T-helper 17 cell (primary cell): ENCODE measurements at places on chromosomes 3 and 15. TPM values are rescaled to one million over a fixed set of nuclear protein-coding genes. Genes with fewer than 3 reads are reported as not detected.

The TNFSF10 gene
- 22.0 TPM for total RNA-seq

- H3K4me3 ChIP-seq = no peak overlapping the region
- no peak overlapping the region for H3K27ac ChIP-seq
- peaks cover 22% of the 10 kb centered on the region for H3K27me3 ChIP-seq
- H3K36me3 ChIP-seq = peaks cover 2% of the 10 kb centered on the region
- no peak for DNase-seq
- H3K4me1 ChIP-seq = peaks cover 3% of the 10 kb centered on the region
These were observed 87.9 kb upstream of the MEF2A start for GRCh38 chr15:99477791-99478471.

DNA sequence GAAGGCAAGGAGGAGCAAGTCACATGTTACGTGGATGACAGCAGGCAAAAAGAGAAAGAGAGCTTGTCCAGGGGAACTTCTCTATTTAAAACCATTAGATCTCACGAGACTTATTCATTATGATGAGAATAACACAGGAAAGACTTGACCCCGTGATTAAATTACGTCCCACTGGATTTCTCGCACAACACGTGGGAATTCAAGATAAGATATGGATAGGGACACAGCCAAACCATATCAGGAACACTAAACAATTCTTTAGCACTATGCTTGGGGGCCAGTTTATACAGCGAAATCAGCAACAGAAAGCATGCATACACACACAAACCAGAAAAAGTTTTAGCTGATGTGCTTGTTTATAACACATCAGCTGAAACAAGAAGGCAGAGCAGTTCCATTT is 704.2 kb downstream of the OTOL1 start:
- H3K27me3 ChIP-seq = no peaks in the 10 kb centered on the region
- no peak overlapping the region for H3K27ac ChIP-seq
- H3K36me3 ChIP-seq = no peaks in the 10 kb centered on the region
- H3K4me1 ChIP-seq = no peaks in the 10 kb centered on the region
- H3K4me3 ChIP-seq = no peak overlapping the region

DNA sequence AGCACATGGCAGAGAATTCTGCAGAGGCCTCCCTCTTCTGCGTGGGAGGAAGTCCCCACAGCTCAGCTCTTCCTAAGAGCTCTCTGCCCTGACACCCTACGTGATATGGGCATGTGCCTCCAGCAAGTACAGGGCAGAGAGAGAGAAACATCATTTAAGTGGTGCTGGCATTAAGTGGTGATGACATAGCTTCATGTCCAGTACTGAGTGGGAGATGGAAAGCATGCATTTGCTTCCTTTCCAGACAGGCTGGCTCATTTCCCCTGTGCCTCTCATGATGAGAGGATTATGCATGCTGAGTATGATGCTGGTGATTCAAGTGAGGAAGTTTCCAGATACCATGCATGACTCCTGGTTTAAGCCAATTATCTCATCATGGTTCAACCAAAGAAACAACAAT is 26.9 kb downstream of the BFSP2 start:
- peaks cover 2% of the 10 kb centered on the region for H3K4me1 ChIP-seq
- no peak for DNase-seq

DNA sequence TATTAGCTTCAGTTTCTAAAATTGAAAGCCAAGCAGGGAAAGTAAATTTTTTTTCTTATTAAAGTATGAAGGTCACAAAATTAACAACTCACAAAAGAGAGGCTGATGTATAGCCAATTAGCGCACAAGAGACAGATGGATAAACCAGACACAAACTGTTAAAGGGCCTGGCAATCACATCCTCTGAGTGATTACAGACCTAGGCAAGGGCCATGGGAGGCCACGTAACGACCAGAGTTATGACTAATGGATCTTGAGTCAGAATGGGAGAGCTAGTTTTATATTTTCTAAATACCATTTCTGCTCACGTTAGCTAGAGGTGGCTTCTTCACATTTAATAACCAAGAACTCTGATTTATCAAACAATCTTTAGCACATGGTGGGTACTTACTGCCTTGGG is 17.8 kb upstream of the SCAMP5 start:
- peaks cover 28% of the 10 kb centered on the region for H3K27me3 ChIP-seq
- no peak overlapping the region for H3K4me3 ChIP-seq
- peak overlapping the region; percentile 34 for H3K27ac ChIP-seq
- H3K4me1 ChIP-seq = peaks cover 9% of the 10 kb centered on the region
- H3K36me3 ChIP-seq = peaks cover 4% of the 10 kb centered on the region

- no peak overlapping the region for H3K27ac ChIP-seq
- DNase-seq = no peak
- H3K36me3 ChIP-seq = no peaks in the 10 kb centered on the region
- peaks cover 5% of the 10 kb centered on the region for H3K27me3 ChIP-seq
These were observed 40.5 kb upstream of the CDV3 start for GRCh38 chr3:133532951-133533350.

DNA sequence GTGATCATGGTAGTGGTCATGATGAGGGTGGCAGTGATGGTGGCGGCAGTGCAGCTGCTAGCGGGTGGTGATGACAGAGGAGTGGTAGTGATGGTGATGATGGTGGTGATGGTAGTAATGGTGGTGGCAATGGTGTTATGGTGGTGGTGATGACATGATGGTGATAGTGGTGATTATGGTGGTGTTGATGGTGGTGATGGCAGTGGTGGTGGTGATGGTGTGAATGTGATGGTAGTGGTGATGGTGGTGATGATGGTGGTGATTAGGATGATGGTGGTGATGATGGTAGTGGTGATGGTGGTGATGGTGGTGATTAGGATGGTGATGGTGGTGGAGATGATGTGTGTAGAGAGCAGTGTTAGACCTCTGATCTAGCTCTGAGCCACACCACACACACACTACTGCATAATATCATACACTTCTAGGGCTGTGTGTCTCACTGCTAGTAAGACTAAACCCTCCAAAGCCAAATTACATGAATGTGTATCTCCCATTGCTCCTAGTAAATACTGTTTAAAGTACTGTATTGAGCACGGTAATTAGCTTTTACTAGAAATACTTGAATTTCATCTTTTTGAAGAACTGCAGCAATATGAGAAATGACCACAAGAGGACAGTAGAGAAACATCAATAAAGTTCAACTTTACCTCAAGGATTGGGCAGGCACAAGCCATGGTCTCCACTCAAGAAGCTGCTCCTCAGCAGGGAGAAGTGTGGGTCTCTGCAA is 28.8 kb downstream of the TMED3 start:
- no peaks in the 10 kb centered on the region for H3K27me3 ChIP-seq
- H3K27ac ChIP-seq = no peak overlapping the region
- DNase-seq = no peak
- no peaks in the 10 kb centered on the region for H3K36me3 ChIP-seq

DNA sequence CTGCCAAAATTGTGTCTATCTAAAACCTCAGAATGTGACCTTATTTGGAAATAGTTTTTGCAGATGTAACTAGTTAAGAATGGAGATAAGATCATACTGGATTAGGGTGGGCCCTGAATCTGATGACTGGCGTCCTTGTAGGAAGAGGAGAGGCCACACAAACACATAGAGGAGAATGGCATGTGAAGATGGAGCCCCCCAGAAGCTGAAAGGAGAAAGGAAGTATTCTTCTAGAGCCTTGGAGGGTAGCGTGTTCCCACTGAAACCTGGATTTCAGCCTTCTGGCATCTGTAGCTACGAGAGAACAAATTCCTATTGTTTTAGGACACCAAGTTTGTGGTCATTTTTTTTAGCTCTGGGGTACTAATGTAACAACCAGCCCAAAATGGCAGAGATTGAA is 423.0 kb upstream of the TPM1 start:
- peaks cover 5% of the 10 kb centered on the region for H3K4me1 ChIP-seq
- H3K27ac ChIP-seq = no peak overlapping the region
- H3K36me3 ChIP-seq = no peaks in the 10 kb centered on the region
- no peak for DNase-seq

DNA sequence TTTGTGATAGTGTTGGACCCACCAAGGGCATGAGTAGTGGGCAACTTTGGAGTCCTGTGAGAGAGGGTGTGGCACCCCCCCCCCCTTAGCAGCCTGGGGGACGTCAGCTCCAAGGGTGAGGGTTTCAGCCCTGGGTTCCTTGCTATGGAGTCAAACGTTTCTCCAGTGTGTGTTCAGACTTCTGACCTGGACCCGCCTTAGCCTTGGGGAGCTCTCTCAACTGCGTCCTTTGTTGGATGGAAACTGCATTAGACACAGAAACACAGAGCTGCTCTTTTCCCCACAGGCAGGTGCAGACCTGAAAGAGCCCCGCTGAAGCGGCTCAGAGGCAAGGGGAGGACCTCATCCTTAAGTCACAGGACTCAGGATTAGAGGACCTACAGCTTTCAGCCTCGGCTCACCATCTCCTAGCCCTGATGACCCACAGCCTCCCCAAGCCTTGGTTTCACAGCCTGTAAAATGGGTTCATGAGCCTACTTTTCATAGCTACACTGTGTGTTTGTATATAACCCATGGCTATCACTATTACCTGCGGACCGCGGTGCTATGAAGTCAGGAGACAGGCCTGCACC is 19.9 kb downstream of the ZNF710 start:
- H3K27ac ChIP-seq = peak overlapping the region; percentile 66
- peaks cover 32% of the 10 kb centered on the region for H3K4me1 ChIP-seq
- H3K4me3 ChIP-seq = no peak overlapping the region
- no peak for DNase-seq

DNA sequence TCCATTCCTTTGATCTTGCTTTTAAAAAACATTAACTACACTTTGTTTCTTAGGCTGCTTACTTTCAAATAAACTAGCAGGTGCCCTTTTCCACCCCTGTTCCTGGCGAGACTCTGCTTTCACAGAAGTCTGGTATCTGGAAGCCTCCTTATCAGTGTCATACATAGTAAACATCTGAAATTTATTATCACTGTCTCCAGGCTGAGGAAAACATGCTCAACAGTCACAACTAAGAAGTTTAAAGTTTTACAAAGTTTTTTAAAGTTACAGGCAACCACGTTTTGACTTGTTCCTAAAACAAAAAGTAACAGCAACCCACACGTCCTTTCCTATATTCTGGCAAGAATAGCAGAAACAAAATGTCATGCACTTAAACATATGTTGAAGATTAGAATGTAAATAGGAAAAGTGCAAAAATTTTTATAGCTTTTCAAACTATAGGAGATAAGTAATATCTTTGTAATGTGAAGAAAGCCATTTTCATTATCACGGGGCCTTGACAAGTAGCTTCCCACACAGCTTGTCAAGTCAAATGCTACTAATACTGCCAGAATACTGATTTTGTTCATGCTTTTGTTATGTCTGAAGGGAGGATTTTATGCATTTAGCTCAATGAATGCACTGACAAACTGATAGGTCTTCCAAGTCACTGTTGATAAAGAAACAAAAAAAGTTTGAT is 275.2 kb upstream of the KCNMB2 start:
- H3K4me1 ChIP-seq = no peaks in the 10 kb centered on the region
- no peaks in the 10 kb centered on the region for H3K27me3 ChIP-seq
- no peaks in the 10 kb centered on the region for H3K36me3 ChIP-seq

GRCh38 chr15:36598529-36599177 is 19.2 kb downstream of the CDIN1 start:
- H3K27me3 ChIP-seq = no peaks in the 10 kb centered on the region
- no peak overlapping the region for H3K27ac ChIP-seq
- H3K36me3 ChIP-seq = peaks cover 2% of the 10 kb centered on the region
- no peak for DNase-seq
- H3K4me1 ChIP-seq = peaks cover 8% of the 10 kb centered on the region

The SLCO2A1 gene
- 0.16 TPM for total RNA-seq
